ENCODE measurements at places on chromosomes 3 and 15.

GRCh38 chr3:127787071-127787490, 35.2 kb downstream of the MGLL start:
- DNase-seq, result no peak

- DNase-seq, result no peak
These were observed 93.8 kb upstream of the RASGRP1 start for GRCh38 chr15:38658431-38658830.

DNA sequence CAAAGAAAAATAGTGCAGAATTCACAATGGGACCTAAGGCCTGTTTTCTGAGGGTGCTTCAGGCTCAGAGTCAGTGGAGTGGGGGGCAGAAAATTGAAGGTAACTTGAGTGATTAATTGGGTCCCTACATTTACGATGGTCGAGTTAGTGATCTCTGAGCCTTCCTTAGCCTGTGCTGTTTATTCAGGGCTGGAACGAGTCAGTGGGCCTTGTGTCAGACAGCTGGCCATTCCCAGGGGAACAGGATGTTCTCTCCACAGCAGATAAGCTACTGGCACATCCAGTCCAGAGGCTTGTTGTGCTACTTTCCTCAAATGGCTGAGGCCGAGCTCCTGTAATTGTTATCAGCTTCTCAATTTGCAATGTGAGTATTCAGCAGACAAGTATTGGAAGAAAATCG, 29.2 kb upstream of the CNTN3 start:
- DNase-seq, result no peak

DNA sequence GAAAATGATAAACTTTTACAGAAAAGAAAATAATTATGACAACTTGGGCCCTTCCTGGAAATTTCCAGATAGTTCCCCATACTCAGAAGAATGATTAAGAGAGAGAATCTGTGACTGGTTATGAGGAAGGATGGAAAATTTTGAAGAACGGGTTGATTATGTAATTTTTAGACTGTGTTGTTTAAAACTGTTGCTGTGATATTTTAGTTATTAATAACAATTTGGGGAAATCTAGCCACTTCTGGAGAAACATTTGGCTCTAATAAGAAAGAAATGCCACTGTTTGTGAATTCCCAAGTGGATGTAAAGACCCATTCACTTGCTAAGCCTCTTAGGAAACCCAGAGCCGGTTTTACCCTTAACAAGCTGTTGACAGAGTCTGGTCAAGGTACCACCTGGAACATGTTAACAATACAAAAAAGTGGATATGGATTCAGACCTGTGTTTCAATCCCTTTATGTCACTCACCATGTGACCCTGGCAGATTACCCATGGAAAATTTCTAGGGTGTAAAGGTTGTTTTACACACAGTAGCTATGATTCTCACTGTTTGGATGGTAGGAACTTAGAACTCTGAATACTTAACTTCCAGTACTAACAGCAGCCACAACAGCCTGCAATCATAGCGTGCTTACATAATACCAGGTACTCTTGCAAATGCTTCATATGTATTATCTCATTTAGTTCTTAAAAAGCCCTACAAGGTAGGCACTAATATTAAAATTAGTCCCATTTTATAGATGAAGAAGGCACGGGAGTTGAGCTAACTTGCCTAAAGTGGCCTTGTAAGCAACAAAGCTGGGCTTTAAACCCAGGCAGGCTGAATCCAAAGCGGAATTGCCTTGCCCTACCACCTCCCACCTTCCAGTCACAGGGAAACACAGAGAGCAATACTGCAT, 32.0 kb downstream of the ZBTB38 start:
- peak; percentile 54 for DNase-seq

DNA sequence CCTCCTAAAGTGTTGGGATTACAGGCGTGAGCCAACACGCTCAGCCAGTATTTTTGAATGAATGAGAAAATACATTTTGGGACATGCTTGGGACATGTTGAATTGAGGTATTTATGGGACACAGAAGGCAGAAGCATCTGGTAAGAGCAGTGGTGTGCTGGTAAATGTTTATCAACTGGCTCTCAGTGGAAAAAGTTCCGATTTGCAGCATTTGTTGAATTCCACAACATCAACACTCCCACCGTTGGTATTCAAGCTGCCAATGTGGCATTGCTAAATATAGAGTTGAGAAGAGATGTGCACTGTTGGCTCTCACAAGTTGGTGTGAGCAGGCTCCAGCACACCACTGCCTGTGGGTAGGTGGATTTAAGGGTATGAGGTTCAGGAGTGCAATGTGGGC, 35.8 kb upstream of the LRRFIP2 start:
- DNase-seq, result no peak

- no peak for DNase-seq
These were observed 31.9 kb downstream of the IGF2BP2 start for GRCh38 chr3:185792955-185793354.

- no peak for DNase-seq
These were observed 242.6 kb downstream of the PTPRG start for GRCh38 chr3:61803983-61804382.

DNA sequence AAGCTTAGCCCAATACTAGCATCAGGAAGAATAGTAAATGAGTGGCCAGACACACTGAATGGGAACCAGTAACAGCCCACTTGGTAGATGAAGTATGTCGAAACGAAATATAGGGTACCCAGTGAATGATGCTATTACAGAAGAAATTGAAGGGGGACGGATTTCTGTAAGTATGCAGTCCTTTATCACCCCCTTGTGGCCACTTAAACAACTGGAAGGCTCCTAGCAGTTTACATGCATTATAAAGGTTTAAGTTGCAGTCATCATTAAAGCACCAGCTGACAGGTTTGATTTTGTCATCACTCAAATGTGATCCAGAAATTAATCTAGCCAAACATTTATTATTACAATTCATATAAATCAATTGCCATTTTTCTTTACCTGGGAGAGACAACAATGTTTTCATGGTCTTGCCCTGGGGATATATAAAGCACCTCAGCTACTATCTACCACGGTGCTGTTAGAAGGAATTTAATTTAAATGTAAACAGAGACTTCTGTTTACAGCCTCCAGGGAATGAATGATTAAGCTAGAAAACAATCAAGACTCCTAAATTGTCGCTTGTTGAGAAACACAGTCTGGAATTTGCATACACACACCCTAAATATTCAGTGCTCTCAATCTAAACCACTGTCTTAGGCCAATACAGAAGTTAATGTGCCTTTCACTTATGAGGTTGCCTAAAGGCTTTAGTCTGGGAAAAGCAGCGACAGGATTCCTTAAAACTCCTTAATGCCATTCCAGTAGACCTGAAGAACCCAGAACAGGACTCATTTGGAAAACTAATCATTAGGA, 7.8 kb downstream of the EIF1B start:
- peak; percentile 70 for DNase-seq

DNA sequence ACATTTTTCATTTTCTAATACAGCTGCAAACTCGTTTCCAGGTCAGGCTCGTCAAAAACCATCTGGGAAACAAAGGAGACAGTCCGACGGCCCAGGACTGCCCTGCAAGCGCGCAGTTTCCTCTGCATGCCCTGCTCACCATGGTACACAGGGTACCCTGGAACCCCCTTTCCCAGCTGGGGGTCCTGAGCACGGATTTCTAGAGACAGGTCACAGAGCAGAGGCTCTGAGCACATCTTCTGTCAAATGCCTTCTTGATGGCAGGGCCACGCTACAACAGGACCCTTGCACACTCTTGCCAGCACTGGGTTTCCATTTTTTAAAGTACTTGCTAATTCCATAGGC, 8.1 kb downstream of the ZXDC start:
- no peak for DNase-seq

DNA sequence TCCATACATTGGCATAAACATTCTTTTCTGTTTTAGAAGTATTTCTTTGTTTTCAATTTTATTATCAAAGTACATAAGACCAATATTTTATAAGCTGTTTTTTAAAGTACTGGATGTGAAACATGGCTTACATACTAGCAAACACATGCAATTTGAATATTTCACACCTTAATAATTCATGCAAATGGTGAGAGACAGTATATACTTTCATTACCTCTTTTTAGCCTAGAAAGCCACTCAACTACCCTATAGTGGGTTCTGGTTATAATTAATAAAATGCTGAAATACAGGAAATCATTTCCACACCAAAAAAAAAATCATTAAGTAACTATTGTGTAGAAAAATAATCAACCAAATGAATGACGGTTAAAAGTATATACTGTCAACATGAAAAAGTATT, 38.5 kb upstream of the MELTF start:
- no peak for DNase-seq

GRCh38 chr3:38257583-38257982, 8.0 kb upstream of the SLC22A13 start:
- DNase-seq, result no peak

DNA sequence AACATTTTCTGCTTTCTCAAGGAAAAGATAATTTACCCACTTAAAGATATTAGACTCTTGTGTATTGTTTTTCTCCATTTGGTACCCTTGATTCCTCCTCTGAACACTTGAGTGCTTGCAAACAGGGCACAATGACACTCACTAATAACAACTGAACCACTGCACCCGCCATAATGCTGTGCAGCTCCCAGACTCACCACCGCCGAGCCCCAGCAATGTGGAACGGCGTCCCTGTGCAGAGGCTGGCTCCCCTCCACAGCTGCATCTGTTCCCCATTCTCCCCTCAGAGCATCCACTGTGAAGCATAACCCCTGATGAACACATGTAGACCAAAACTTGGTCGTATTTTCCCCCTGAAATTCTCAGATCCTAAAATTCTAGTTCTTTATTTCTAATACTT, 276.2 kb upstream of the PLSCR5 start:
- no peak for DNase-seq

- no peak for DNase-seq
These were observed 5.4 kb upstream of the RAB6B start for GRCh38 chr3:133901083-133901482.

DNA sequence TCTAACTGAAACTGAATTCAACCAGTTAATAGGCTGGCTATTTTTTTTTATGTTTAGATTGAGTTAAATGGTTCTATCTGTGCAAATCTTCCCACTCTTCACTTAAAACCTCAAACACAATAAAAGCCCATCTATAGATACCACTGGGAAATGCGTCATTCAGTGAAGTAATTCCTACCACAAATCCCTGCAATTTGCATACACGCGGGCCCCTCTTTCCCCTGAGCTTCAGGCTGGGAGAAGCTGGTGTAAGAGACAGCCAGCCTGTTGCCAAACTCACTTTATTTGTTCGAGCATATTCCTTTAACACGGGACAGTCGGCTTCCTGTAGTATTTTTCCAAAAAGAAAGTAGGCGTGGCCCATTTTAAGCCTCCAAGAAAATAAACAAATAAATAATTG, 26.0 kb upstream of the MCTP2 start:
- DNase-seq, result no peak

GRCh38 chr3:29914861-29915524, 634.1 kb downstream of the RBMS3 start:
- no peak for DNase-seq

DNA sequence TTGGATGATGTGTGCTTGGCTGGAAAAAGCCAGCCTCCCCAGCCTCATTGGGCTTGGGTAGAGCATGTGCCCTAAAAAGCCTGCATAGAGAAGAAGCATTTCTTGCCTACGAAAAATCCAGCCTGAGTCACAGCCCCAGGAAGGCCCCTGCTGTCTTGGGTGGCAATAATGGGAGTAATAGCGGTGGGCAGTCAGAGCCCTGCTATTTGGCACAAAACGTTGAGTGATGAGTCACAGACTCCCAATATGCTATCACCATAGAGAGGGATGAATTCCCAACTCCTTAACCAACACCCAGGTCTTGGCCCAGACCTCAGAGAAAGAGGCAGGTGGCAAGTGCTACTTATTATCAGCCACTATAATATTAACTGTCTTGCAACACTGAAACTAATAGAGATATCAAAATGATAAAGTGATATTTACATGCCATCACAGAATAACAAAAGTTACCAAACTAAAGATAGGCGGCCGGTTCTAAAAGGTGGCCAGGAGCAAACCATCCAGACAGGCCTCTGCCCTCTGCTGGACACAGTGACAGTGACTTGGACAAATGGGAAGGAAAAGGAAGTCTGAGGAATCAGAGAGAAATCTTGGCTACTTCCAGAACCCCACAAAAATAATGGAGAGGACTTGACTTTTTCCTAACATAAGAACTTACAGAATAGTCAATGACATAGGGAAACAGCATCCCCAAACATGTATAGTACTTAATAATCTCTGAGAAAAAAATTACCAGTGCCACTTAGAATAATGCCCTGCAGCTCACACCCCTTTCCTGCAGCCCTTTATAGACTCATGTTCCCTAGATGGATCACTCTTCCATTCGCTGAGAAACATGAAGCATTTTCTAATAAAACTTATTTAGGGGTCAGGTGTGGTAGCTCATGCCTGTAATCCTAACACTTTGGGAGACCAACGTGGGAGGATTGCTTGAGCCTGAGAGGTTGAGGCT, 51.9 kb upstream of the MUC13 start:
- no peak for DNase-seq

DNA sequence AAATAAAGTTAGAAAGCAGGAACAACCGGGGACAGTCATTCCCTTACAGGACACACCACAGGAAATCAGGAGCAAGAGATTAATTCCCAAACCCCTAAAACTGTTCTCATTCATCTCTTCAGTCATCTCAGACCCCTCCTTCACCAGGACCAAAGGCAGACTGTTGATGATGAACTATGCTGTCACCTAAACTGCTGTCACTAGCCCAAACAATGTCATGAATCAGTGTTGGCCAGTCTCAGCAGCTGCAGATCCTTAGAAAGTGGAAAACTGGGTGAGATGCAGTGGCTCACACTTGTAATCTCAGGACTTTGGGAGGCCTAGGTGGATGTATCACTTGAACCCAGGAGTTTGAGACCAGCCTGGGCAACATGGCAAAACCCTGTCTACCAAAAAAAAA, 909.6 kb downstream of the ROBO1 start:
- no peak for DNase-seq

- no peak for DNase-seq
These were observed 375 bp upstream of the MYZAP start for GRCh38 chr15:57591237-57591821.

DNA sequence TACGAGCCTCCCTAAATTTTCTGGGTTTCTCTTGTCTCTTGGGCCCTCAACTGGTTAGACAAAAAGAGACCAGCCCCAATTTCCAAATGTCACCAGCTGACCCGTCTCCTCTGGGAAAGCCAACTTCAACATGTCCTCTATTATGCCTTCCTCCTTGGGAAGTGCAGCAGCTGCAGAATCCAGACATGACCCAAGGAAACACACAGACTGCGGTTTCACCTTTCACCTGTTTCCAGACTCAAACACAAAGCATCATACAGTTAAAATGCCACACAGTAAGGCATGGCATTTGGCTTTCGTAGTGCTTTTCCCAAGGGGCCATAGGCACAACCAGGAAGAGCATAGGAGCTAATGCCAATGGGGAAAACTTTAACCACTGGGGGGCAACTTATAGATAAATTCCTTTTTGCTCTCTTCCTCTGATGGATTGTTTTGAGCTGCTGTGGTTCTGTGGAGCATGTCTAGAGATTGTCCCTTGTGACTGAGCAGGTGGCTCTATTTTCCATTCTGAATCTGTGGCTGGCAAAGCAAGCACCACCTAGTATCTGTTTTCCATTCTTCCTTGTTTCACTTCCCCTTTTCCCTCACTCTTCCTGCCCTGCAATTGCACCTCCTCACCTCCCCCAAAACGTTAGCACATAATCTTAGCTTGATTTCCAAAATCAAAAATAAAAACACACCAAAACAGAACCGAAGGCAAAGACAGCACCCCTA, 49.3 kb downstream of the HHLA2 start:
- DNase-seq, result peak; percentile 15
